ENCODE measurements at places on chromosomes 11 and 22.
A peak's percentile ranks its signal among the peaks of the same experiment; 100 is the strongest.

DNA sequence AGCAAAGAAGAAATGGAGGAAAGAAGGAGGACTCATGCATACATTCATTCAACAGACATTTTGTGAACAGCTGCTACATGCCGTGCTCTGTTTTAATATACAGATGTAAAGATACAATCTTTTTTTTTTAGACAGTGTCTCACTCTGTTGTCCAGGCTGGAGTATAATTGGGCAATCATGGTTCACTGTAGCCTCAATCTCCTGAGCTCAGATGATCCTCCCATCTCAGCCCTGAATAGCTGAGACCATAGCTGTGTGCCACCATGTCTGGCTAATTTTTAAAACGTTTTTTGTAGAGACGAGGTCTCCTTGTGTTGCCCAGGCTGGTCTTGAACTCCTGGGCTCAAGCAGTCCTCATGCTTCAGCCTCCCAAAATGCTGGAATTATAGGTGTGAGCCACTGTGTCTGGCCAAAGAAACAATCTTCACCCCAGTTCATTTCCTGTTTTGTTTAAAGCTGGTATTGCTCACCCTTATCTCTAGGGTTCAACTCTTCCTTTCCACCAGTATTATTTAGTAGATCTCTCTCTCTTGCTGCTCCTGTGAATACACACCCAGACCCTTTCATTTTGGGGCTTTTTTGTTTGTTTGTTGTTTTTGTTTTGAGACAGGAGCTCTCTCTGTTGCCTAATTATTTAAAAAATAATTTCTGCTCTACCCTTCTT lies 69.8 kb downstream of the RNF169 start:
- DNase-seq: no peak

DNA sequence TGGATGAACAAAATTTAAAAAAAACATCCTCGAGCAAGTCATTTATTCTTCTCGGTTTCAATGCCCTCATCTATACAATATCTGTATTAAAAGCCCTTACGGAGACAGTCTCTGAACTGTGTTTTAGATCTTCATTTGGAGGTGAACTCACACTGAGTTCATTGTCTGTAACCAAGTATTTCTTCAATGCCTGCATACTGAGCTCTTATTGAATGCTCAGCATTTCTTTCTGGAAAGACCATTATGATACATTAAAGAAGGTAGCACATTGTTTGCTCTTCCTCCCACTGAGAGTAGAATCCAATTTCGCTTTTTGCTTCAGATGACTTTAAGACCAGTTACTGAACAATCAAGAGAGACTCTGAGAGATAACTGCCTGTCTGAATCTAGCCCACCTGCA lies 1.7 kb upstream of the ANO3 start:
- DNase-seq: no peak

DNA sequence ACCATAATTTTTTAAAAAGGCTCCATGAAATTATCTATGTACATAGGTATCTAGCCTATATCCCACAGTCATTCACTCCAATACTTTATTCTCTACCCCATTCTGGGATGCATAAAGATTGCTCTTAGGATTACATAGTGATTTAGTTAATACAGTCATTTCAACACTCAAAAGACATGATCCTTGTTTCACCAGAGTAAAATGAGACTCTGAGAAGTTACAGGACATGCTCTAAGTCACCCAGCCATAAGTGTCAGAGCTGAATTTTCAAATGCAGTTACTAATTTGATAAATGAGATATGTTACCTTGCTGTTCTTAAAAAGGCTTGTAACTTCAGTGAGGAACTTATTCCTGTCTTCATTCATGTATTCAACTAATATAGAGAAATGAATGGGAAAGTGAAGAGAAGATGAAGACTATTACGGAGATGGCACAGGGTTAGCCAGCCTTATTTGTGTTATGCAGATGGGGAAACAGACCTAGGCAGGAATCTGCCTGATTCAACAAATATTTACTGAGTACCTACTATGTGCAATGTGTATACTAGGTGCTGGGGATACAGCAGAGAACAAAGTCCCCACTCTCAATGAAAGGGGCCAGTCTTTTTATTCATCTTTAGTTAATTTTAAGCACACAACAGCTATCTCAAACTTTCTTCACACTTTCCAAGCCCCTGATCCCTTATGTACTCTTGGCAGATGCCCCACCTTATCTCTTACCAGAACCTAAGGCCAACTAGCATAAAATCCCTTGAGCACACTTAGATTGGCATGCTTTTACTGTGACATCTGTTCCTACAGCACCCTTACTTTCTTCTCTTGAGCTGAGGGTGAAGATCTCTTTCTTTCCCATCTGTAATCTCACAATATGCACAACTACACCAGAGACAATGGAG lies 21.6 kb downstream of the MAPK1 start:
- no peak for DNase-seq

DNA sequence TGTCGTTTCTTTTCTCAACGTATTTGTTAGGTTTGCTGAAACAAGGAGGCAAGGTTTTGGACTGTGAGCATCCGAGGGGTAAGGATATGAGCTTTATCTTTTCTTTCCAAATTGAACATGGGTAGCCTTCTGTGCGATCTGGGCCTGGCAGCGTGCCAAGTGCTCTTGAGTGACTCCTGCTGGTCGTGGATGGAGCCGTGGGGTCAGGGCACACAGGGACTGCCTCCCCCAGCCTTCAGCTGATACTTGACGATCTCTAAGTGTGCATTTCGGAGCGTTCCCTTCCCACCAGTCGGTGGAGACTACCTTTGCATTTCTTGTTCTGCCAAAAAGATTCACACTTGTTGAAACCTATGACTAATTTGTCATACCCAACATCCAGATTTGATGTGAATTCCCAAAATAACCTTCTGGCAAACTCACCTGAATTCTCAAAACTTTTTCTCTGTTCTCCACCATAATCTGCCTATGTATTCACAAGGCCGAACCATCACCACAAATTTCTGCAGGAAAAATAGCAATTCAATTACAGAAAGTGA lies 40.1 kb upstream of the CLMP start:
- DNase-seq: peak; percentile 59

DNA sequence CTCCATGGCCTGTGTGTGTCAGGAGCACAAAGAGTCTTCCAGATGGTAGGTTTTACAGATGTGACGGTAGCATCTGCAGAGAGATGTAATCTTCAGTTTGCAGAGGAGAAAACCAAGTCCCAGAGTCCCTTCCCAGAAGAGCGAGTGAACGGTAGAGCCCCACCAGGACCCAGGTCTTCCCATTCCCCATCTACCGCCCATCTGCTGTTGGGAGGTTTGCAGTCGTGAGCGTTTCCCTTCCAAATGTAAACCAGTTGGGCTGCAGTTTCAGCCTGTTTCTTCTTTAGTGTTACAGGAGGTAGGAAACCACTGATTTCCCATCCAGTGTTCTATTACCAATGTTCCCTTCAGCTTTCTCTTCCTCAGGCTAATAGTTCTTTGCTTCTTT lies 24.0 kb downstream of the PANX1 start:
- DNase-seq: no peak

DNA sequence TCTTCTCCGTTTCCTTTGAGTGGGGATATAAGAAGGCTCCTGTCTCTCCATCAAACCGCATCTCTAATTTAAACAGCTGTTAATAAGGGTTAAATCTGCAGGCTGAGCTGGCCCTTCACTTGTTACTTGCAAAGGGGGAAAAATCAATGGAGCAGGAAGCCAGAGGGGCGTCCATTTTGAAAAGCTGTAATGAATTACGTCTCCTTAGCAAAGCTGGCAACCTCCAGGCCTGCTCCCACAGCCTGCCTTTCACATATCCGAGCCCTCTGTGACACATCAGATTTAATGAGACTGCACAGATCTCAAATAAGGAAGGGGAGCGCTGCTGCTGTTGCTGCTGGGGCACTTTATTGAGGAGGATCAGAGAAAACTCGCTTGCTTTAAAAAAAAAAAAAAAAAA lies 320.8 kb downstream of the BLID start:
- DNase-seq: no peak

DNA sequence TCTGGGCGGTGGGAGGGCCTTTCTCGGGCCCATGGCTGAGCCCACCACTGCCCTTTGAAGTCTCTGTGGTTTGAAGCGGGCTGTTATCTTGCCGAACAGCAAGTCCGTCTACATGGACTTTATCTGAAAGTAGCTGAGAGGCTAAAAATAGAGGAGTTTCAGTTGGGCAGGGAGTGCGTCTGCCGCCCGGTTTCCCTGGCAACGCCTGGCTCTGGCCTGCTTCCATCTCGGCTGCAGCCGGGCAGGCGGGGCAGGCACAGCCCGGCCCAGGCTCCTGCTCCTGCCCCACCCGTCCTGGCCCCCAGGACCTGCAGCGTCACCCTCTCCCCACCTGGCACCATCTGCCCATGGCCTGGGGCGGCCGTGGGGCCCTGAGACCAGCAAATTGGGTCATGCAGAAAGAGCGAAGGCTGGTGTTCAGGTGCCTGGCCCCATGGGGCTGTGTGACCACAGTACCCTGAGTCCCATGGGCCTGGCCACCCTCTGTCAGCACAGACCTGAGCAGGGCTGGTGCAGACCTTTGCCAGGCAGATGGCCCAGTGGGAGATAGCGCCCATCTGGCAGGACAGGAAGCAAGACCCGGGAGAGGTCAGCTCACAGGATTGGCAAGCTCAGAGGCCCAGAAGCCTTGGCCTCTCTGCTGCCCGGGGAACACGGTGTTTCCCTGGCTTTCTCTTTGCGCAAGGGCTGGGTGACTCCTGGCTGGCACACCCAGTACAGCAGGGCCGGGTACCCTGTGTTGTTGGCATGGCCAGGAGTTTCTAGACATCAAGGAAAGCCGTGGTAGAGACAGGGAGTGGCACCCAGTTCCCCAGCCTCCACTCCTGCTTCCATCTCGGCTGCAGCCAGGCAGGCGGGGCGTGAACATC lies 79.1 kb upstream of the KCNQ1OT1 start:
- peak; percentile 16 for DNase-seq

GRCh38 chr11:8838248-8838647 lies 72.7 kb upstream of the AKIP1 start:
- DNase-seq: no peak

DNA sequence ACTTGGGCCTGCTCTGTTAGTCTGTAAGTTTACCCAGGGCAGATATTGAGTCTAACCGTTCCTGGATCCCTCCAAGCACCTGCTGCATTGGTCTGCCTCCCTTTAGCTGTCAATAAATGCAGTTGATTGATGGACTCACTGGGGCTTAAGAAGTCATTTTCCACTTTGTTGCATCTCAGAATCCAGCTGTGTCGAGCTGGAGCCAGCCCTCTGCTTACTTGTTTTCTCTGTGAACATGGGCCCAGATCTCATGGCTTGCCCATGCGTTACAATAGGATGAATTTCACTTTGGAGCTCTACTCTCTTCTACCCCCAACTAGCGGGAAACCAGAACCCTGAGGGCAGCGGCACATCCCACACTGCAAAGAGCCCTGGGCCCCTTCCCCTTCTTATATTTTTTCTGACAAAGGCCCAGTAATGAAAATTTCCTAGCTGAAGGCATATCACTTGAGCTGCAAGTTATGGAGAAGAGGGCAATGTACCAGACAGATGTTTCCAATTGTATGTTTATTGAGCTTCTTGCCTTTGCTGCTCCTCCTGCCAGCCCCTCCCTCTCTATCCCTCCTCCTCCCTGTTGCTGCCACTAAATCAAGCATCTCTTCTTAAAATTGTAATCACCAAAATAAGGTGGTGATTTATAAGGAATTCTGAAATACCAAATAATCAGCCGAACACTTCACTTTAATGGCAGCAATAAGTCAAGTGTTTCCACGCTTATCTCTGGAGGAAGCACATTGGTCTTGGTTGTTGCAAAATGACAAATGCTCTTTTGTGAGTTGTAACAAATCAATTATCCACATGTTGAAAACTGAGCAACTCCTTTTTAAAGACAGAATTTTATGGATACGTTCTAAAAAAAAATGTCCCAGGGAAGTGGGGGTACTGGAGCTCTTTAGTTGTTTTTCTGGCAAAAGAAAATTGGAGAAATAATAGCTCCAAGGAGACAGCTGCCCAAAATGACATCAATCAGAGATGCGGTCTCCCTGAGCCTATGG lies 212.3 kb upstream of the ZBED5 start:
- DNase-seq: no peak

DNA sequence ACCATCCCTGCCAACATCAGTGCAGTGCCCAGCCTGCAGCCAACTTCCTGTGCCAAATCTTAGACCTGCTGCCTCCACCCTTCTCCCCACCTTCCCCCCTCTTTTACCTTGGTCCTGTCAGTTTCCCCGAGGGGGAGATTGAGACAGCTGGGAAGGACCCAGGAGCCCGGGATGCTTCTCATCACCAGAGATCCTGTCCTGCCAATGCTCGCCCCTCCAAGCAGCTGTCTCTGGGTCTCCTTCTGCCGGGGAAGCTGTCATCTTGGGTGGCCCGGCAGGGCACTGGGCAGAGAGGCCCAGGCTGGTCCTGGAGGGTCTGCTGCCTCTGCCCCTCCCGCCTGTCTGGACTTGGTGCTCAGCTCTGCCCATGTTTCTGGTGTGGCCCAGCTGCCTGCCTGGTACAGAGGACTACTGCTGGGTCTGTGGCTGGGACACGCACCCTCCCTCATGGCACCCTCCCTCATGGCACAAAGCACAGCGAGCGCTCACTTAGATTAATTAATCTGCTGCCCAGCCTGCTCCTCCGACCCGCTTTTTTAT lies 60.4 kb upstream of the THY1 start:
- no peak for DNase-seq

- DNase-seq: no peak
Observed at GRCh38 chr11:16809886-16810668, 71.6 kb downstream of the C11orf58 start.

DNA sequence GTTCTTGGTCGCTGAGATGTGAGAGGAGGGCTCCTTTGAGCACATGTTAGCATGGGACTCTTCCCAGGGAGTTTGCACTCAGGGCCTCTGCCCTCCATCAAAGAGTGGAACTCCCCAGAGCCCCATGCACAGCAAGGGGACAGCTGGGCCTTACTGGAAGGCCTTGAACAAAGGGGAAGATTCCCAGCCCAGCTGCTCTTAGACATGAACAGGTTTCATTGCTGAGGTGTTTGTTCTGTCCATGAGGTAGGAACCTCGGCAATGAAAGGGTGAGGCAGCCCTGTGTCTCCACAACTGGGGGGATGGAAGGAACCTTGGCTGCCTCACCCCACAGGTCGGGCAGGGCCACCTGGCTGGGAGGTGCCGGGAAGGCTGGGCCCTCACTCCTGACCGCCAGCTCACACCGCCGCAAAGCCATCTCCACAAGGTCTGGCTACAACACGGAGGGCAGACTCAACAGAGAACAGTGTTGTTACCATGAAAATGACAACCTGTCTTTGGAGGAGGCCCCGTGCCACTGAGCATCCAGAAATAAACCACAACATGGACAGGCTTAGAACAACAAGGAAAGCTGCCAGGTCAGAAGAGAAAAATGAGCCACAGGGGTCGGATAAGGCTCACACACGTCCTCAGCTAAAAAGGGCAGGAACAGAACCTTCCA lies 3.2 kb downstream of the DERL3 start:
- no peak for DNase-seq

- no peak for DNase-seq
Observed at GRCh38 chr11:20249796-20250195, 89.5 kb upstream of the DBX1 start.

All from naive thymus-derived CD4-positive, alpha-beta T cell (primary cell).